ENCODE measurements at places on chromosomes 11 and 22. TPM values are rescaled to one million over a fixed set of nuclear protein-coding genes. Genes with fewer than 3 reads are reported as not detected.

DNA sequence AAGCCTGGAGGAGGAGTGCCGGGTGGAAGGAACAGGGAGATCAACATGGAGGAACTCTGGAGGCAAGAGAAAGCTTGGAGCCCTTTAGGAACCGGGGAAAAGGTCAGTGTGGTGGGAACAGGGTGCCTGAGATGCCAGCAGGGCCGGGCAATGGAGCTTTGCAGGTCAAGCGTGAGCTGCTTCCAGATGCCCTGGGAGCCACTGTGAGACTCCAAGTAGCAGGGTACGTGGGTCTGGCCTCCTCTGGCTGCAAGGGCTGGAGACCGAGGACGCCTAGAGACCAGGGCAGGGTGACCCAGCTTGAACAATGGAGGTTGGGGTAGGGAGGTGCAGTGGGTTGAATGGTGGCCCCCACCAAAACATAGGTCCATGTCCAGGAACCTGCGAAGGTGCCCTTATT is 15.6 kb upstream of the EMID1 start:
- DNase-seq: no peak

- DNase-seq: no peak
Measured at GRCh38 chr11:128135451-128135850, 451.9 kb downstream of the ETS1 start.

Gene PGA4
- not detected for total RNA-seq

DNA sequence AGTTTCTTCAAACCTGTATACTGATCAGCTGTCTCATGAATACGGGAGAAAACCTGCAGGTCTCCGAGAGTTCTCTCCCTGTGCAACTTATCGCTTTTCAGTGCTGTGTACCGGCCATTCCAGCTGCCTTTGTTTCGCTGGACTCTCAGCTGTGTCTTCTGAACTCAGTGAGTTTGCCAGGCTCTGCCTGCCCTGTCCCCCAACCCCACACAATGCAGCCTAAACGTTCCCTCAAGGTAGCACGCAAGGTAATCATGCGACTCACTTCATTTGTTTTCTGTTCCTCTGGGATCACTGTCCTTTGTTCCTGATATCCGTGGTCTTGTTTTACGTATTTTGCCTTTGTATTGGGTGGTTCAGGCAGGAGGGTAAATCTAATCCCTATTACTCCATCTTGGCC is 13.5 kb downstream of the RBM7 start:
- DNase-seq: no peak

Gene KRTAP5-9
- total RNA-seq: not detected

Data from GM12878 (cell line).